ENCODE measurements at places on chromosomes 13 and 19. TPM values are rescaled to one million over a fixed set of nuclear protein-coding genes. Genes with fewer than 3 reads are reported as not detected.

CPAMD8 gene
- total RNA-seq = 2.3 TPM

GRCh38 chr13:44271915-44272341 is 101.7 kb upstream of the SERP2 start:
- no peaks in the 10 kb centered on the region for H3K27me3 ChIP-seq
- peaks cover 17% of the 10 kb centered on the region for H3K4me1 ChIP-seq
- H3K27ac ChIP-seq = no peak overlapping the region

- H3K4me1 ChIP-seq = peaks cover 9% of the 10 kb centered on the region
- no peak overlapping the region for H3K4me3 ChIP-seq
- DNase-seq = no peak
- H3K27me3 ChIP-seq = peaks cover 5% of the 10 kb centered on the region
- H3K36me3 ChIP-seq = no peaks in the 10 kb centered on the region
Measured at GRCh38 chr13:21074546-21074945, 13.2 kb upstream of the LATS2 start.

GRCh38 chr19:38733493-38734175 is 10.6 kb downstream of the CAPN12 start:
- H3K27me3 ChIP-seq = no peaks in the 10 kb centered on the region
- H3K4me1 ChIP-seq = peaks cover 39% of the 10 kb centered on the region
- peak overlapping the region; percentile 69 for H3K27ac ChIP-seq
- H3K36me3 ChIP-seq = peaks cover 11% of the 10 kb centered on the region

DNA sequence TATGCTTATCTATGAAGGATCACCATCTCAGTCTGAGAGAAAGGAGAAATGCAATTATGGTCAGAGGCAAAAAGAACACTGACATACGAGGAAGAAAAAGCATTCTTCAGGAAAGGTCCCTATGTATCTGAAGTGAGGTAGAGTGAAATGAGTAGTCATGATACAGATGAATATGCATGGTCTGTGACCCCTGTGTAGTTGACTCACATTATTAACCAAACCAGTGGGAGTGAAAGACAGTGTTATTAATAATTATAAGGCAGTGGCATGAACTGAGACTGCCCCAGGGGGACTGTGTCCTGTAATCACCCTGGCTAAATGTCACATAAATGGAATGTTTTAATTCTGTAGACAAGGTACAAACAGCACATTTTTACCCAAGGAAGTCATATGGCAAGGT is 1320.2 kb upstream of the PCDH9 start:
- H3K27me3 ChIP-seq = no peaks in the 10 kb centered on the region
- DNase-seq = no peak
- no peak overlapping the region for H3K27ac ChIP-seq
- no peak overlapping the region for H3K4me3 ChIP-seq

GRCh38 chr19:55238030-55238429 is 9.5 kb upstream of the TMEM86B start:
- no peak for DNase-seq
- H3K27me3 ChIP-seq = no peaks in the 10 kb centered on the region
- peaks cover 92% of the 10 kb centered on the region for H3K36me3 ChIP-seq
- H3K4me3 ChIP-seq = no peak overlapping the region
- no peak overlapping the region for H3K27ac ChIP-seq
- H3K4me1 ChIP-seq = no peaks in the 10 kb centered on the region

All from CD4-positive, CD25-positive, alpha-beta regulatory T cell (primary cell).